ENCODE measurements at places on chromosomes 3 and 15.

- DNase-seq = no peak
Measured at GRCh38 chr3:12489832-12490231, 5.6 kb downstream of the TSEN2 start.

- no peak for DNase-seq
Measured at GRCh38 chr3:119628816-119629445, 31.2 kb downstream of the PLA1A start.

DNA sequence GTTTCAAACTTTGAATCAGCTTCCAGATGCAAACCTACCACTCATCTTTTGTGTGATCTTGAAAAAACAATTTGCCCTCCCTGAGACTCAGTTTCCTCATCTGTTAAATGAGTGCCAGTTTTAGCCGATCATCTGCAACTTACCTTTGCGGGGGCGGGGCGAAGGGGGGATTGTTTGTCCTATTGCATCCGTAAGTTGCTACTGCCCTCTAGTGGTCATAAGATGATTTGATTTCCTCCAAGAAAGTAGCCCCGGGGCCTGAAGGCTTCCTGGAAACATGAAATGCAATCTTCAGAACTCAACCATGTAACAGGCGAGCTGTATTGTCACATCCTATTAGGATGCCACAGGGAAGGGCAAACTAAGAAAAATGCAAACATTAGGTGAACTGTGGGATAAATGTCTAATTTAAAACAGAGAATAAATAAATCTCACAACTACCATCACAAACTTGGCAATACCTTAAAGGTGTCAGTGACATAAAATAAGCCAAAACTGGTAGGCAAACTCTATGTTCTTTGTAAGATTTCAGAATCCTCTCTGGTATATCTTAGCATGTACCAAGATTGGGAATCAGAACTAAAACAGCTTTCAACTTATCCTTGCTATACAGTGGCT, 63.5 kb upstream of the CLDN18 start:
- peak; percentile 76 for DNase-seq

DNA sequence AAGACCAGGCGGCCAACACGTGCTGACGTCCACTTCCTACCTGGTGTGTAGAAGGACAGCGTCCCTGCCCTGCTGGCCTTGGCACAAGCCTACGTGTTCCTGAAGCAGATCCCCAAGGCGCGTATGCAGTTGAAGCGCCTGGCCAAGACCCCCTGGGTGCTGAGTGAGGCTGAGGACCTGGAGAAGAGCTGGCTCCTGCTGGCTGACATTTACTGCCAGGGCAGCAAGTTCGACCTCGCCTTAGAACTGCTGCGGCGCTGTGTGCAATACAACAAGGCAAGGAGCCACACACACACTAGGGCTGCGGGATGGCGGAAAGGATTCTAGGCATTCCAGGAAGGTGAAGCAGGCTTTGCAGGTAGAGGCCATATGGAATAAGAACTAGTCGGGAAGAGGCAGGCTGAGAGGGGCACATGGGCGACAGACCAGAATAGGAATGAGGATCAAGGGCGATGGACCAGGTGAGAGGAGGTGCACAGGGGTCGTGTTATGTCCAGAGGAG, 15.9 kb downstream of the CSRNP1 start:
- DNase-seq = no peak

- DNase-seq = no peak
Measured at GRCh38 chr3:164230385-164231094, 847.8 kb downstream of the SI start.

DNA sequence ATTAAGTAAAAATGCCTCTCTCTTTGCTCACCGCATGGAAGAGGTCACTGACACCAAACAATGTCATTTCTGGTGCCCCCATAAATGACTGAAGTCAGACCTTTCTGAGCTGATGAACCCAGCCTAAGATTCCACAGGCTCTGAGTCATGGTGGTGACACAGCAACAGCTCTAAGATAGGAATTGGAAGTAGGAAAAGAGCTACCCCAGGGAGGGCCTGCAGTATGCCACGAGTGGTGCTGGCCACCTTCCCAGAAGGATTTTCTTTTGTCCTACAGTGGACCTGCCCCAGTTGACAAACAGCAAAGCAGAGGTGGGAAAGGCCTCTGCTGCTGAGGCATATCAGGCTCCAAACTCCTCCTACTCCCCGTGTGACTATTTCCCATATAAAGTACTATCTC, 208.1 kb downstream of the MINAR1 start:
- peak; percentile 19 for DNase-seq

GRCh38 chr3:101637451-101637850, 39.5 kb downstream of the ZBTB11 start:
- no peak for DNase-seq

DNA sequence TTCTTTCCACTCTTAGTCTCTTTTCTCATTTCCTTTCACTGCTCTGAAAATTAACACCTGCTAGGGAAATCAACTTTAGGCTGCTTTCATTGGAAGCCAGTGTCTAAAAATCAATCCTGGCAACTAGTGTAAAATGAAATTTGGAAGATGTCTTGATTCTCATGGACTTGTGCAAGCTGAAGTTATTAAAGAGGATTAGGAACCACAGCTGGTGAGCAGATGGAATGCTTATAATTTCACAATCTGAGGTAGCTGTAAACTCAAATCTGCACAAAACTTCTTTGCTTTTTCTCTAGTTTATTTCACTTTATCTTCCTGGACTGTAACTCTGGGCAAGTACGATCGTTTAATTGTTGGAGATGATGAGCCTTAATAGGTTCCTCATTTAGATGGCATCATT, 175.6 kb downstream of the GHSR start:
- no peak for DNase-seq

GRCh38 chr3:42780892-42781700, 8.0 kb upstream of the CCDC13 start:
- peak; percentile 73 for DNase-seq

DNA sequence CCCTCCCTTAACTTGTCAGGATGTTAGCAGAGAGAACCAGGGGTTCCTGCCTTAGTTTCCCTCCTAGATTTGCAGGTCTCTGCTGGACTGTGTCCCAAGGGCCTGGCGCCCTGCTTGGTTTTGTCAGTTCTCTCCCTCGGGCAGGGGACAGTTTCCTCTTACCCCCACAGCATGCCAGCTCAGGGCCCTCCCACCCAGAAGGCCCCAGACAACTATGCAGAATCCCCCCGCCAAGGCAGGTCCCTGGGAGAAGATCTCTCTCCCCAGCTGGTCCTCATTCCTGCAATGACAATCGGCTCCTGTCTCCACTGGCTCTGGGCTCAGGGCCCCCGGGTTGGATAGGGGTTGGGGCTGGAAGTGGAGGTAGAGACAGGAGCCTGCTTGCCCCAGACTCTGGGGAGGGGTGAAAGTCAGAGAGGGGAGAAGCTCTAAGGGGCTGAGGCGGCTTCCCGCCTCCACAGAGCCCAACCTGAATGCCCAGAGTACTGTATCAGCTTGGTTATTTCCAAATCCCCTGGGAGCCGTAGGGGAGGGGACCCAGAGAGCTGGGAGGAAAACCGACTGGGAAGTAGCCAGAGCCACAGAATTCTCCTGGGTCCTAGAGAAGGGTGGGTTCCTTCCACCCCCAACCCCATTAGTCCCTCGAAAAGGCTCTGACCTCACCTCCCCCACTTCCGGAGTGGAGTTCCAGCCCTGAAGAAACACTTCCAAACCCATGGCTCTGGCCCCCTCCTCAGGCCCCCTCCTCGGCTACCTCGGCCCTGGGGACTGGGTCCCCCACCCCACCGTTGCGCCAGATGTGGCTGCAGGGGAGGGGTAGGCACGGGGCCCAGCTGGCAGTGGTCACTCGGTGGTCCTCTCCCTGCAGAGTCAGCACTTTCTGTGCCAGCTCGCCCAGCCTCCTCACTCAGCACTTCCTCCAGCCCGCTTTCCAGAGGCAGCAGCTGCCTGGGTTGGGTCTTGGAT, 3.8 kb upstream of the LOXL1 start:
- no peak for DNase-seq
